GM20000 (cell line): ENCODE measurements at places on chromosomes 13 and 19.

DNA sequence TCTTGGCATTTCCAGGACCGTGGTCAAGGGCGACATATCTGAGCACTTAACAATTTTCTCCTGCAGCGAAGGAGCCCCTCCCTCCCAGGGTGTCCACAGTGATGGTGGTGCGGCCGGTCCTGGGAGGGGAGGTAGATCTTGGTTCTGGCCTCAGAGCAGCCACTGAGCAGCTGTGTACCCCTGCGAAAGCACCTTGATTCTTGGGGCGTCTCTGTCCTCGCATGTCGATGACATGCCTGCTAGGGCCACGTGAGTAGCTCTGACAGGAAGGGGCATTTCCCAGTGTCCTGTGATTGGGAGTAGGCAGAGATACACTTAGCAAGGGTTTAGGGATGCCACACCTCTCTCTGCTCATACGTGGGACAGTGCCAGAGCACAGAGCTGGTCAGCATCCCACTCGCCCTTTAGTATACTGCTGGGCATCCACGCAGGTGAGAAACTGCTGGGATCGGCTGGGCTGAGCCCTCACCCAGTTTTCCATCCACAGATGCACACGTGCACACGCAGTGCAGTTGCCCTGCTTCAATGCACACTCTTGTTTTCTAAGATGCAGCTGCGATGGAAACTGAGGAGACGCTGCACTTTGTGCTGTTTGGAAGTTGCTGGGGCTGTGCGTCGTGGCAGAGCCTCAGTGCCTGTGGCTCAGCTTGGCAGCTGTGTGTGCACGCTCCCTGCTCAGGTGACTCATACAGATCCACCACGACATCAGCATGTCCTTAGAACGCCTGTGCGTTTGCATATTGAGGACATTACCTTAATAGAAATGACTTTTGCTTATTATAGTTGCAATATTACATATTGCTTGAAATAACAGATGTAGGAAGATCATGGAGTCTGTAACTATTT lies 66.8 kb downstream of the TEX29 start:
- no peak for DNase-seq

- DNase-seq: no peak
Measured at GRCh38 chr13:98652721-98653462, 76.0 kb upstream of the STK24 start.

DNA sequence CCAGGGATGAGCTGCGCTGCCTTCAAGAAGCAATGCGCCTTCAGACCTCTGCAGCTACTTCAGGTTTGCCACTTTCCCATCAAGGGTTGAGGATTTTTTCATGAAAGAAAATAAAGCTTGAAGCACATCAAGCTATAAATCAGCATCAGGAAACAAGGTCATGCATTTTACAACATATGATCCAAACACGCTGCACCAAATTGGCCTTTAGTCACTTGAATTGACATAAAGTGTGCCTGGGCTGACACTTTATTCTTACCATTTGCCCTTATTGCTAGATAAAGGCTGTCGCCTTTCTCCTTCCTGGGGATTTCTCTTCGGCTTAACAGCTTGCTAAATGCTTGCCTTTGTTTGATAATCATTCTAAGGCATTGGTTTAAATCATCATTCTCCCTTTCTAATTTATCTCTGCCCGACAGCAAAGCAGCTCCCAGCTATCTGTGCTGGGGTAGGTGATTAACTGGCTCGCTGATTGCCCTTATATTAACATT lies 87.7 kb downstream of the LHFPL6 start:
- DNase-seq: no peak

DNA sequence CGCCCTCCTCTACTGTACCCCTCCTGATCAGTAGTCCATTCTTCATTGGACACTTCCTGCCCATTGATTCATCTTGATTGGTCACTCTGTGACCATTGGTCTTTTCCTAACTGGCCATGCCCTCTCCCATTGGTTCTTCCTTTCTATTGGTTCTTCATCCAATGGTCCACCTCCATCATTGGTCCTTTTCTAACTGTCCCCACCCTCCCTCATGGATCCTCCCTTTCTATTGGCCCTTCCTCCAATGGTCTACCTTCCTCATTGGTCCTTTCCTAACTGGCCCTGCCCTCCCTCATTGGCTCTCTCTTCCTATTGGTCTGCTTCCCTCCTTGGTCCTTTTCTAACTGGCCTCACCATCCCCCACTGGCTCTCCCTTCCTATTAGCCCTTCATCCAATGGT lies 7.1 kb downstream of the KLK6 start:
- no peak for DNase-seq

- DNase-seq: no peak
Measured at GRCh38 chr19:23436318-23436717, 41.0 kb upstream of the ZNF91 start.

- no peak for DNase-seq
Measured at GRCh38 chr13:44188257-44188656, 185.4 kb upstream of the SERP2 start.

GRCh38 chr13:57631596-57632275 lies at the start of gene PCDH17:
Gene PCDH17, plus strand, starts transcription at chr13:57631744. Its CDS starts 803 bp downstream, at chr13:57632547.
- peak; percentile 29 for DNase-seq

- DNase-seq: peak; percentile 52
Measured at GRCh38 chr13:48492470-48493065, 40.3 kb downstream of the RCBTB2 start.

DNA sequence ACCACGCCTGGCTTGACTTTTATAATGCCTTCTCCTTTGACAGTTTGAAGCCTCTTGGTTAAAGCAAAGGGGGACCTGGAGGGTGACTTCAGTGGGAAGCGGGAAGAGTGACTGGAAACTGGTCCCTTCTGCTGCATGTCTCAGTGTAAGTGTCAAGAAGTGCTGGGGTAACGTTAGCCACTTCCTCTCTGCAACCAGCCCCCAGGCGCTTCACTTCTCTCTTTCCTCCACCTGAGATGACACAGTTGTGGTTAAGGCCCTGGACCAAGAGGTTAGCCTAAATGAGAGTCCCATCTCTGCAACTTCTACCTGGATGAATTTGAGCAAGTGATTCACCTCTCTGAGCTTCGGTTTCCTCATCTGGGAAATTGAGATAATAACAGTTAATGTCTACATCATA lies 16.3 kb downstream of the LEUTX start:
- DNase-seq: peak; percentile 50

GRCh38 chr13:66492479-66492878 lies 737.7 kb downstream of the PCDH9 start:
- DNase-seq: no peak

DNA sequence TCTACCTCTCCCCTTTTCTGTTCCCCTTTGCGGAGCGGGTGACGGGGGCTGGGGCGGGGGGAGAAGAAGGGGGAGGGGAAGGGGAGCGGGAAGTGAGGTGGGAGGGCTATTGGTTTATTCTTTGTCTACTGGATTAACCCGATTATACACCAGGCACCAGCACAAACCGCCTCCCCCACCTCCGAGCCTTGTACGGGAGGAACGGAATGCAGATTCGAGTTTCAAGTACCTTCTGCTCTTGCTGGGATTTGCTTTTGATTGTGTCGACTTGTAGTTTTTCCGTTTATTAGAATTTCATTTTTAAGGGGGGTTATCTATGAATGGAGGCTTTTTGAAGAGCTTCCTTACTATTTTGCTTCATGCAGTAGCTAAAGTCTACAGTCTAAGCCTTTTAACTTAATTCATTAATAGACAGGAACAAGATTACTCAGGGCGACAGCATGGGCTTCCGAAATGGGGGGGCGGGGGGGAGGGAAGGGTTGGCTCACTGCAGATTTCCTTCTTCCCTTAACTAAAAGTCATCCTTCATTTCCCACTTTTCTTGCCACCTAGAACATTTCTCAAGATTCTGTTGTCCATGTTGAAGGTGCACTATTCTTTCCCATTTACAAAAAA lies 937 bp upstream of the SPRY2 start:
- DNase-seq: peak; percentile 38

- no peak for DNase-seq
Measured at GRCh38 chr19:10019246-10019645, 6.0 kb downstream of the RDH8 start.

DNA sequence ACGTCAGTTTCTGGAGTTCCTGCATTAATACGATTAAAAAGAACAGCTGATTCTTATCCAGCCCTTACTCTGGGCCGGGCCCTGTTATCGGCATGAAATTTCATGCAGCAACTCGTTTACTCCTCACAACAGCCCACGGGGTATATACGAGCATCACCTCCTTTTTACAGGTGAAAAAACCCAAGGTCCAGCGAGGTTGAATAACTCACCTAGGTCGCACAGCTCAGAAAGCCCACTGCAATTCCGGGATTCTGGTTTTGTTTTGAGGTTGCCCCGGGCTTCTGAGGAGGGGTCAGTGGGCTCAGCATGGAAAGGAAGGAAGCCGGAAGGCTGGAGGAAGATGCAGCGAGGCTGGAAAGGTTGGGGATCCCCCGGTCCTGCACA lies 577 bp upstream of the ACP7 start:
- no peak for DNase-seq

DNA sequence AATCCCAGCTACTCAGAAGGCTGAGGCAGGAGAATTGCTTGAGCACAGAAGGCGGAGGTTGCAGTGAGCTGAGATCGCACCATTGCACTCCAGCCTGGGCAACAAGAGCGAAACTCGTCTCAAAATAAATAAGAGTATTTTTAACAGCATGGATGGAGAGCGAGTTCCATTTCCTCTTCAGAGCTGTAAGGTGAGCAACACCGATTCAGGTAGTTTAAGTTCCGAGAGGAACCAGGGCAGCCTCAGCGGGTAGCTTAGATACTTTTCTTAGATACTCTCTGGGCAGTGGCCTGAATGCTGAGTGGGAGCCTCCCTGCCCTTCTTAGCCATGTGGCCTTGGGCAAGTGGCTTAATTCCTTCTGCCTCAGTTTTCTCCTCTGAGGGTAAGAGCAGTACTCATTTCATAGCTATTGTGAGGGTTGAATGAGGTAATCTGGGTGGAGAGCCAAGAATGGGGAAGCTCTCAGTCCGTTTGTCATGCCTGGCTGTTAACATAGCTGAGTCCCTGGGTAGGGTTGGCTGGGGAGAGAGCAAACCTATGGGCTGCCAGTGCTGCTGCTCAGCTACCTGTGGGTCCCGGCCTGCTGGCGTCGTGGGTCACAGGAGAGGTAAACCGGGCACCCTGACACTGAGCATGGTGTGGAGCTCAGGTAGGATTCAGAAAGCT lies 4.1 kb downstream of the ATP11A start:
- DNase-seq: no peak

- DNase-seq: no peak
Measured at GRCh38 chr13:30600496-30600895, 17.2 kb upstream of the USPL1 start.

DNA sequence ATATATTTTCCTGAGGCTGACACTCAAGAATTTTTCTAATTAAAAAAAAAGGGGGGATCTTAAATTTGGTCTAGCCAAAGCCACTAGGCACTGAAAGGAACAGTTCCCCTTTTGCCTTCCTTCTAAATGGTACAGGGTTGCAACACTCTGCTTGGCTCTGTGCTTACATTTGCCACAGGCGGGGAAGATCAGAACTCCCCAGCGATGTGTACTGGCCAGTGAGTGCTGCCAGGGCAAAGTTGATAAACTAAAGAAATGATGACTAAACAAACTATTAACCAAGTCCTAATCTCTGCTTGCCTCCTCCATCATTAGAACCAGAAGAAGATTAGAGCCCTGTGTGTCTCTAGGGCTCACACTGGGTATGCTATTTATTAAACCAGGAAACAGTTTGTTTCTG lies 75.3 kb upstream of the SCEL start:
- DNase-seq: no peak
